ENCODE measurements at places on chromosomes 7 and 10.

GRCh38 chr10:60114765-60115586 is 208.6 kb upstream of the CCDC6 start:
- peak; percentile 9 for DNase-seq

DNA sequence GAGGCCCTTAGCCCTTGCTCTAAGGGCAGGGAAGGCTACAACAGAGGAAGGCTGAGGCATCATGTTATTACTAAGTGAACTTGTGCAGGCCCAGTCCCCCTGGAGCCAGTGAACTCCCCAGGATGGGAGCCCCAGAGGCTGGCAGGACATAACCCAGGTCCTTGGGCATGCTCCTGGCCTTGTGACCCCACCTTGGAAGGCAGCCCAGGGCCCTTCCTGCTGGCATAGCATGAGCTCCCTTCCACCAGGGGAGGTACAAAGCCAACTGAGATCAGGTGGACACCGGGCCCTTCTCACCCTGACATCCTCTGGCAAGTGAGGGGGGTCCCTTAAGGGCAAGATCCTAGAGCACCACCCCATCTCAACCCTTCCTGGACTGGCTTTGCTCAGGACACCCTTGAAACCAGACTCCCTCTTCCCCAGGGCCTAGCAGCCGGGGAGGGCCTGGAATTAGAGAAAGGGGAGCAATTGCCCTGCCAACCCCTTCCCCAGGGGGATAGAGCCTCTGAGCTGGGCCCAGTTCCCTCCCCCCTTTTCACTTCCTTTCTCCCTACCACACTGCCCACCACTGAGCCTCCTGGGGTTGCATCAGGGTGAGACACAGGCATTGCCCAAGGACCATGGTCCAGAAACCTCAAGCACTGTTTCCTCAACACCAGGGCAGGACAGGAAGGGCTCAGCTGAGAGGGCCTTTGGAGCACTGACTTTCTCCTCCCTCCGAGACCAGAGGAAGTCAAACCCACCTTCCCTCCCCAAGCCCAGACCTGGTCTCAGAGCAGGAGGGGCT is 1.8 kb upstream of the VSIR start:
- no peak for DNase-seq

DNA sequence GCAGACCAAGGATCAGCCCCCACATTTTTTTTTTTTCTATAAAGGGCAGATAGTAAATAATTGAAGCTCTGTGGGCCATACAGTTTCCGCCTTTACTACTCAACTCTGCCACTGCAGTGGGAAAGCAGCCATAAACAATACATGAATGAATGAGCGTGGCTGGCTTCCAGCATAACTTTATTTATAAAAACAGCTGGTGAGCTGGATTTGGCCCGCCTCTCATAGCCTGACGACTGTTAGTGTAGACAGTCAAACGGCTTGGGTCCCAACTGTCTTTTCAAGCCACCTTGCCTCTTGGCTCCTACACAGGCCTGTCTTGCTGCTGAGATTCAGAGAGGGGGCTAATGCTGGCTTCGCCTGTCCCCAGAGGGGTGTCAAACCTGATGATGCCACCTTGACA is 169.8 kb upstream of the GPR26 start:
- DNase-seq: no peak

GRCh38 chr10:12656518-12657142 is 307.3 kb downstream of the CAMK1D start:
- no peak for DNase-seq

DNA sequence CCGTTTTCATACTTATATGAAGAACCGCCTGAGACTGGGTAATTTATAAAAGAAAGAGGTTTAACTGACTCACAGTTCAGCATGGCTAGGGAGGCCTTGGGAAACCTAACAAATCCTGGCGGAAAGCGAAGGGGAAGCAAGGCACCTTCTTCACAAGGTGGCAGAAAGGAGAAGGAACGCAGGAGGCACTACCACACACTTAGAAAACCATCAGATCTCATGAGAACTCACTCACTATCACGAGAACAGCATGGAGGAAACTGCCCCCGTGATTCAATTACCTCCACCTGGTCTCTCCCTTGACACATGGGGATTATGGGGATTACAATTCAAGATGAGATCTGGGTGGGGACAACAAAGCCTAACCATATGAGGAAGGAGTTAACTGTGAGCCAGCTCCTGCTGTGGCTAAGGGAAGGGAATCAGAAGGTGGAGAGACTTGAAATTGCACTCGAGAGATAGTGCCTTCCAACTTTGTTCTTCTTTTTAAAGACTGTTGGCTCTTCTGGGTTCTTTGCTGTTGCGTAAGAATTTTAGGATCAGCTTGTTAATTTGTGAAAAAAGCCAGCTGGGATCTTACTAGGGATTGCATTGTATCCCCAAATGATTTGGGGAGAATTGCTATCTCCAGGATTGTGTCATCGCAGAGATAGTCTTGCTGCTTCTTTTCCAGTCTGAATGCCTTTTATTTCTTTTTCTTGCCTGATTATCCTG is 21.0 kb downstream of the OPTN start:
- DNase-seq: no peak

- DNase-seq: no peak
Observed at GRCh38 chr7:112970771-112971170, 115.9 kb downstream of the GPR85 start.

DNA sequence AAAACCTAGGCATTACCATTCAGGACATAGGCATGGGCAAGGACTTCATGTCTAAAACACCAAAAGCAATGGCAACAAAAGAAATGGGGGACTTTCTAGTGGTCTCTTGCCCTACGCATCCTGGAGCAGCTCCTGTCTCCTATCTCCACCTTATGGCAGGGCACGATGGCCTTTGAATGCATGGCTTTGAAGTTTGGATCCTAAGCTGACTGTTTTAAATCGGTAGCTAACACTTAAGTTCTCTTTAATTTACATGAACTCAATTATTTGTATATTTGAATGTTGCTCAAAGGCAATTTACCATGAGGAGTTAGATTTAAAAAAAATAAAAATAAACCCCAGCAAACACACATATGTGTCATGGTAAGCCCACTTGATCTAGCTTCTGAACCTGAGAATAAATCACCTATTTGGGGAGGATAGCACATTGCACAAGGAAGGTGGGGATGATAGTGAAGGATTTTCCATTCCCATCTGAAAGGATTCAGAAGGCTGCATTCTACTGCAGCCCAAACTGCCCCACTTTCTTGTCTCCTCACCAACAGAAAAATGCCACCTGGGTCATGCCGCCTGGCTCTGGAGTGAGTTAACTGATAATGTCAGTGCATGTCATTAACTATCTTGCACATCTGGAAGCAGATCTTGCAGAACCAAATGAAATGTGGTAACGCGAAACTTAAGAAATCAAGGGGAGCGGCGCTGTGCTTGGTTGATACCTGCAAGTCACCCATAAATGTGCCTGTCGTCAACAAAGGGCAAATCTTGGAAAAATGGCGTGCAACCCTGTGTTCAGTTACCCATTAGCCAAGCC is 12.4 kb downstream of the KLF6 start:
- DNase-seq: no peak

GRCh38 chr7:28666154-28666553 is 253.8 kb downstream of the CREB5 start:
- DNase-seq: no peak

DNA sequence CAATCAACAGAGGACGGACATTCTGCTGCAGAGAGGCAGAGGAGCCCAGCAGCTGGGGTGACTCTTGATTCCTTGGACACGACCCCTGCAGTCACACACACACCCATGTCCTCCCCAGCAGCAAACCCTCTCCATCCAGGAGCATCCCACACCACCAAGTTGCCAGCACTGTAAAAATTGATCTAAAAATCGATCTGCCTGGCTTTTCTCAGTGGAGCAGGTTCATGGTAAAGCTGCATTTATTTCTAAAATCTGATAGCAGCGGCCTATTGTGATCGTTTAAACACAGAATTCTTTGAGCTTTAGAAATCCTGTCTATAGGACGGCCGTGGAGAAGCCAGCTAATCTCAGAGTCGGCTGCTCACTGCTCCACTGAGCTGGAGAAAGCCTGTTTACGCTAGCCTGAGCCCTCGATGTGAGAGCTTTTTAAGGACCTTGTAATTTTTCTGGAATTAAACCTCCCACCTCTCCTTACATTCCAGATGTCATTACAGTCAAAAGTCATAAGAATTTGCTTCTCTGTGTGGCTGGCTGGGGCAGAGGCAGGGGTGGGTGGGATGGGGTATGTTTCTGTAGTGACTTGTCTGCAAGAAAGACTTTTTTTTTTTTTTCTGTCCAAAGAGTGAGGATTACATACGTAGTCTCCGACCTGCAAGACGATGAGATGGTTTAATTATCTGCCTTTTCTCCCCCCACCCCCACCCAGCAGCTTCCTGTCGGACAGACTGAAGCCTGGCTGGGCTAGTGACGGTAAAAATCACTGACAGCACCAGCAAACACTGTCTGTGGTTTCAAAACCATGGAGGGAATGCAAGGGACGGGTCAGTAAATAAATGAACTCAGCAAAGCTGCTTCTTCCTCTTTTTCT is 31.6 kb downstream of the TRIM8 start:
- DNase-seq: no peak

GRCh38 chr7:94042381-94042780 is 38.2 kb upstream of the BET1 start:
- DNase-seq: no peak

DNA sequence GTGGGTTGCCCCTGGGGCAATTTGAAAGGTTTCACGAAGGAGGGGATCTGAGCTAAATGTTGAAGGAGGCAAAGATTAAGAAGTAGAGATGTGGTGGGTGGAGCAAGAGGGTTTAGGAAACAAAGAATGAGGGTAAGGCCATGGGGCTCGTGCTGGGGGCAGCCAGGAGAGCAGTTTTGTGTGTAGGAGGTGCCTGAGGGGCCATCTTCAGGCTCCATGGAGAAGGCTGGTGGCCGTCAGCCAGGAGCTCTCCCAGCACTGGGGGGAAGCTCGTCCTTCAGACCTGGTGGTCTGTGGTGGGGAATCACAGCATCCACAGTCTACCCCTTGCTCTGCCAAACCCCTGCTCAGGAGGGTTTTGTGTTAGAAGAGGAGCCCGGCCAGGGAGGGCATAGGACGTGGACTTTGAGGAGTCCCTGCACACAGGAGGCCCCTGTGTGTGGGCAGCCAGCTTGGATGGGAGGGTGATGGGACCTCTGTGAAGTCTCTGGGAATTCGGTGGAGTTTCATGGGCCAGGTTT is 11.8 kb upstream of the CXCL12 start:
- no peak for DNase-seq

- DNase-seq: no peak
Observed at GRCh38 chr10:5526691-5527331, 2.0 kb downstream of the CALML3 start.

- DNase-seq: no peak
Observed at GRCh38 chr10:58518775-58519174, 6.1 kb downstream of the BICC1 start.

GRCh38 chr10:11341283-11341960 is 270.0 kb downstream of the USP6NL start:
- DNase-seq: no peak

- no peak for DNase-seq
Observed at GRCh38 chr10:124697443-124697836, 46.7 kb downstream of the FAM53B start.
